ENCODE measurements at places on chromosomes 5 and 9.

DNA sequence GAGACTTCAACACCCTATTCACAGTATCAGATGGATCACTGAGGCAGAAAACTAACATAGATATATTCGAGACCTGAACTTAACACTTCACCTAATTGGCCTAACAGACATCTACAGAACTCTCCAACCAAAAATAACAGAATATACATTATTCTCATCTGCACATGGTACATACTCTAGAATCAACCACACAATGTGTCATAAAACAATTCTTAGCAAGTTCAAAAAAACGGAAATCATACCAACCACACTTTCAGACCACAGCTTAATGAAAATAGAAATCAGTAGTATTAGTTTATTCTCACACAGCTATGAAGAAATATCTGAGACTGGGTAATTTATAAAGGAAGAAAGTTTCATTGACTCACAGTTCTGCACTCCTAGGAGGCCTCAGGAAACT, 387.9 kb downstream of the DEPDC1B start:
- no peak for DNase-seq

DNA sequence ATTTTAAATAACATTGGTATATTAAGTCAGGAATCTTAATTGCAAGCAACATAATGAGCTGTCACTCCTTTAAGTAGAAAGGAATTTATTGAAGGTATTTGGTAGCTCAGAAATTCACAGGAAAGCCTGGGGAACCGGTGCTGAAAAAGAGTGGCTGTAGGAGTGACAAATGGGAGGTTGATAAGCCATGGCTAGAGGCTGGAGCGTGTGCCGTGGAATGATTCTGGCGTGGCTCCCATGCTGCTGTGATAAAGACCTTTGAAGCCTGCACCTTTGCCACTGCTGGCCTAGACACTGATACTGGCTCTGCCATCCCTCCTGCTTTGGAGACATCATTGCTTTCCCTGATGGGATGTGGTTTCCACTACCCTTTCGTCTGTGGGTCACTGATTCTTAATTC, 65.7 kb upstream of the ATG10 start:
- no peak for DNase-seq

- DNase-seq: no peak
Measured at GRCh38 chr5:59051951-59052350, 469.1 kb downstream of the RAB3C start.

DNA sequence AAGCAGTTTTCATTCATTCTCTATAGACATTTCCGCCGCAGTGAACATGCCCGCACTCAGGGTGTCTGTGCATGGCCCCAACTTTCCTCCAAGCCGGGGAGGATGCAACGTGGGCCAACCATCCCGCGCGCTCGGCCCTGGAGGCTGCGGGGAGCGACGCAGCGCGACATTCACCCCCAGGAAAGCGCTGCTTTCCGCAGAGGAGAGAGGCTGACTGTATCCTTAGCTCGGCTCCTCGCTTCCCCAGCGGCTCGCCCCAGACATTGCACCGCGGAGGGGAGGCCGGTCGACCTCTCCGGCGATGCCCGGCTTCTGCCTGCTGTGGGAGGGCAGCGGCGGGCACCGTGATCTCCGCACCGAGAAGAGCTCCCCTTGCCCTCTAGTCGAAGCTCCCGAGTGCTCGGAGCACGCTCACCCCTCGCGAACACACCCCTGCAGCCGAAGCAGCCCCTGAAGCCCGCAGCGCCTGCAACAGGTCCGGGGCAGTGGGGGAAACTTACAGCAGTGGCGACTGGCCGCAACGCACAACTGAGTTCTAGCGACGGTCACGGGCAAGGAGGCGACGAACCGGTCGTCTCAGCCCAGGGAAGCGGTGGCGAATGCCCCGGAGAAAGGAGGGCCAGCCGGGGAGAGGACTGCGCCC, 600 bp downstream of the ENC1 start:
- DNase-seq: no peak
